Activated CD4-positive, alpha-beta T cell treated with anti-CD3 and anti-CD28 coated beads for 24 hours (primary cell): ENCODE measurements at places on chromosomes 2 and 18.

- peak; percentile 80 for DNase-seq
Observed at GRCh38 chr2:201257956-201258665, 2.2 kb upstream of the CASP8 start.

DNA sequence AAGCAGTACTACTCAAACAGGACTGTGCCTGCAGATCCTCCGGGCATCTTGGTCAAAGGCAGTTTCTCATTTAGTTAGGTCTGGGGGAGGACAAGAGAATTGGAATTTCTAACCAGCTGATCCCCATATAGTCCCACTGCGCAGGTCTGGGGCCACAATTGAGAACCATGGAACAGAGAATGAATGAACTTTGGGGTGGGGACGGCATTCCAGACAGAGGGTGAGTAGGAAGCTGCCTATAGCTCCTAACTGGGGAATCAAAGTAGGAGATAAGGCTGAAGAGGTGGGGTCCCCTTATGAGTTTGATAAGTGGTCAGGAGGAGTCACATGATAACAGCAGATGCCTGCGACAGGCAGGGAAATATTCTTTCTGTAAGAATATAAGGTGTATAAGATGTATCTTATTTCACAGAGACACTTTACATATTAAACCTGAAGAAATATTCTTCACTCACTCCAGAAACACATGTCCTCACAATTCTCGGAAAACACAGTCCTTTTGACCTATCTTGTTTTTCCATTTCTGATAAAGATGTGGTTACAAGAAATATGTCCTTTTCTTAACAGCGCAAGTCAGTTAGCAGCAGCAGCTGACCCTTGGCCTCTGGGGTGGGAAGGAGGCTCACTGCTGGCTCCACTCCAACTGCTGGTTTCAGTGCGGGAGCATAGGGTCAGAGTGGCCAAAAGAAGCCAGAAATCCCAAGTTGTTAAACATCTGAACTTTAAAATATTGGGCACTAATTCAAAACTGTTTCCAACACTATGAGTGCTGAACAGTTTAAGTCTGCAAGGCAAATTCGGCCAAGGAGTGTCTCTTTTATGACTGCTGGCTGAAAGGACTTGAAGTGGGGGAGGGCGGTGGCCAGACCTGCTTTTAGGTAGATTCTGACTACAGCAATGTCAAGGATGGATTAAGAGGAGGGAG lies 12.6 kb upstream of the TMEM214 start:
- DNase-seq: no peak

DNA sequence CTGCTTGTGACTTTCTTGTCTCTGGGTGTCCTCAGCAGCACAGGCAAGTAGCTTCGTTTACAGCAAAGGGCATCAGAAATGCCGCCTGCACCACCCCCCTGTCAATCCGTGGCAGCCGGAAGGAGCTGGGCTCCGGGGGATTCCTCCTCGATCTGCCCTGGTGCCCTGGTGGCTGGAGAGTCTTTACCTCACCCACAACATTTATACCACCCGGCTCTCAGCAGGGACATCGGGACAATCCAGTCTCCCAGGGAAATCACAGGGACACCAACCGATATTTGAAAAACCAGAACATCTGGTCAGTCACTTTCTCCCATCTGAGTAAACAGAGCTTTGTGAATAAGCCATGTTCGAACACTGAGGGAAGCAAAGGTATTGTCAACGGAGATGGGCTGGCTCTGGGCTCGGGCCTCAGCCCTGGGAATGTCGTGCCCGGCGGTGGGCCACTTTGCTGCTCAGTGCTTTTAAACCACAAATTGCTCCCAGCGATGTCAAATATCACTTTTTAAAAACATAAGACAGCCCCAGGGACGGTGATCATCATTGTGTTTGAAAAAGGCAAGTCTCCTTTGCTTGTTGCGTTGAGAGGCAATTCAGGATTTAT lies 210.0 kb upstream of the SALL3 start:
- DNase-seq: no peak

GRCh38 chr2:139964721-139965440 lies 1184.7 kb upstream of the NXPH2 start:
- DNase-seq: no peak

- DNase-seq: no peak
Observed at GRCh38 chr2:183575481-183575880, 451.2 kb downstream of the NUP35 start.

GRCh38 chr2:116142644-116143227 lies 1671.8 kb upstream of the DDX18 start:
- no peak for DNase-seq

GRCh38 chr2:70984576-70985282 lies 6.3 kb downstream of the ANKRD53 start:
- DNase-seq: peak; percentile 77

DNA sequence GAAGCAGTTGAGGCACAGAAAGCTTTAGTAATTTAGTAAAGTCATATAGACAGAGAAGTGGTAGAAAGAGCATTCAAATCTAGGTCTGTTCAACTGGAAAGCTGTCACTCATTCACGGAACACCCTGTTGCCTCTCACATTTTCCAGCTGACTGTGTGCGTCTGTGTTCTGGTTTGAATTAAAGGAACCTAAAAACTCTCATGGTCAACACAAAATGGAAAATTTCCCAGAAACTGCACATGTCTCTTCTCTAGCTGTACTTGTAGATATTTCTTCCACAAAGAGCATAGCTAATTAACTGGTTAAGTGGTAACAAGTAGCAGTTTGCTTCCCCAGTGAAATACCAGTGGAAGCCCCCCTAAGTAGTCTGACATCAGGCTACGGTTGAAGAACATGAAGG lies 390.8 kb downstream of the TGIF1 start:
- DNase-seq: no peak

GRCh38 chr2:16622399-16622968 lies 43.1 kb downstream of the CYRIA start:
- DNase-seq: no peak

DNA sequence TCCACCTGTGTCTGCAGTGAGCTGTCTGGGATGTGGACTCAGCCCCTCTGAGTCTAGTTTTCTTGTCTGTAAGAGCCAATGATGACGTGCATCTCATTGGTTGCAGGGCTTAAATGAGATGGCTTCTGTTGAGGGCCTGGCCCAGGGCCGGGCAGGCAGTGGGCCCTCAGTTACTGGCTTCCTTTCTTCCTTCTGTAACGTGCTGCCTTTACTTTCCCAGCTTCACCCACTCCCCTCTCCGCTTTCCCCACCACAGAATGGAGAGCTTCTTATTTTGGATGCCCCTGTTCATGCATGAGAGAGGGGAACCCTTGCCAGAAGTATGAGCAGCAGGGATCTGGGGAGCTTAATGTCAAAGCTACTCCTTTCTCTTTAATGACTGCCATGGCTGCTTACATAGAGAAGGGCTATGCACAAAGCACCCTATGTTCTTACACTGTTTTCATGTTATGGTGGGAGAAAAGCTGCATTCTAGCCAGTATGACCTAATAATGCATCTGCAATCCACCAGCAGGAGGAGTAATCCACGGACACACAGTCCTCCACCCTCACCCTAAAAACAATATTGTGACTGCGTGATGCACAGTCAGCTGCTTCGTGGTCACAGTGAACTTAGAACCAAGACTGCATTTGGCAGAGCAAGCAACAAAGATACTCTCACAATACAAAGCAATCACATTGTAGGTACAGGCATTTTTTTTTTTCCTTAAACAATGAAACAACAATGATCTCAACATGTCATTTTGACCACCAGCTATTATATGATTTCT lies 37.2 kb downstream of the CREG2 start:
- DNase-seq: no peak

- no peak for DNase-seq
Observed at GRCh38 chr2:73034661-73035375, 36.7 kb downstream of the SFXN5 start.

DNA sequence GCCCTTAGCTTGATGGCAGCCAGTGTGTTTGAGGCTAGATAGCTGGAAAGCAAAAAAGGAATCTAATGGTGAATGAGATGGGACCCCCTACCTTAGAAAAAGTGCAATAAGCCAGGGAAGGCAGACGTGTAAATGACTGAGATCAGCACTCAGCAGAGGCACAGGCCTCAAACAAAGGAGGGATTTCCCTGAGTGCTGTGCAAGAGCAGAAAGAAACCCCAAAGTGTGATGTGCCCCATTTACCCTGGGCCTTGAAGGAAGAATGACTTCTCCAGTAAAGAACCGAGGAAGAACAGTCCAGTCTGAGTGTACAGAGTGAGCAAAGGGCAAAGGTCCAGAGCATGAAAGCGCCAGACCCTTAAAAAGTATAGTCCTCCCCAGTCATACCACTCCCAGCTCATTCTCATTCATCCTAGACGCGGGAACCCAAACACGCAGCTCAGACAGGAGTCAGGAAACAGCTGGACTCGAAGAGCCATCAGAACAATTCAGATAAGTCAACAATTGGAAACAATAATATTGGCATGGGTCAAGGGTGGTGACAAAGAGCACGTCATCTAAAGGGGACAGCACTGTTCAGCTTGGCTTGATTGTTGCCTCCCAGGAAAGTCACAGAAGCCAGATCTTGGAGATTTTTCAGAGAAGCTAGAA lies 121.7 kb downstream of the INO80D start:
- DNase-seq: no peak

DNA sequence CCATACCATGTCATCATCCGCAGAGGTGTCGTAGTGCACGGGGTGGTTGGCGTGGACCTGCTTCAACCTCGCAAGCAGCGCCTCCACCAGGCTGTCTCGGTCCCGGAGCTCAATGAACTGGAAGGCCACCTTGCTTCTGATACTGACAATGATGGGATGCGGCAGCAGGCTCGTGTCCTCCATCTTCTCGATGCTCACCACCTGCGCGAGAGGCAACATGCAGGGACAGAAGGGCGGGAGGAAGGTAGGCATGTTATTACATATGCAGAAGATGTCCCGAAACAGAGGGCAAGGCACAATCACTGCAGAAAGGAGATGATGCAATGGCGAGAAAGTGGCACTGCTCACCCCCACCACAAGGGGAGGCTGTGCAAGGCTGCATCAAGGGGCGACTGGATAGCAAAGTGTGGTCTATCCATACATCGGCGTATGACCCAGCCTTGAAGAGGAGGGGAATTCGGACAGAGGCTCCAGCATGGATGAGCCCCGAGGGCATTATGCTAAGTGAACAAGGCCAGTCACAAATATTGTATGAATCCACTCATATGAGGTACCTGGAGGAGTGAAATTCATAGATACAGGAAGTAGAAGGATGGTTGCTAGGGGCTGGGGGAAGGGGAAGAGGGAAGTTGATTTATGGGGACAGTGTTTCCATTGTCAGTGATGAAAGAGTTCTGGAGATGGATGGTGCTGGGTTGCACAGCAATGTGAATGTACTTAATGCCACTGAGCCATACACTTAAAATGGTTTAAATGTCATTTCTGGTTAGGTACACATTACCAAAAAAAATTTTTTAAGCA lies 36.6 kb downstream of the RPL31 start:
- no peak for DNase-seq

- DNase-seq: no peak
Observed at GRCh38 chr18:39945076-39945475, 2010.0 kb upstream of the PIK3C3 start.

- no peak for DNase-seq
Observed at GRCh38 chr18:7329016-7329415, 98.1 kb downstream of the LRRC30 start.

DNA sequence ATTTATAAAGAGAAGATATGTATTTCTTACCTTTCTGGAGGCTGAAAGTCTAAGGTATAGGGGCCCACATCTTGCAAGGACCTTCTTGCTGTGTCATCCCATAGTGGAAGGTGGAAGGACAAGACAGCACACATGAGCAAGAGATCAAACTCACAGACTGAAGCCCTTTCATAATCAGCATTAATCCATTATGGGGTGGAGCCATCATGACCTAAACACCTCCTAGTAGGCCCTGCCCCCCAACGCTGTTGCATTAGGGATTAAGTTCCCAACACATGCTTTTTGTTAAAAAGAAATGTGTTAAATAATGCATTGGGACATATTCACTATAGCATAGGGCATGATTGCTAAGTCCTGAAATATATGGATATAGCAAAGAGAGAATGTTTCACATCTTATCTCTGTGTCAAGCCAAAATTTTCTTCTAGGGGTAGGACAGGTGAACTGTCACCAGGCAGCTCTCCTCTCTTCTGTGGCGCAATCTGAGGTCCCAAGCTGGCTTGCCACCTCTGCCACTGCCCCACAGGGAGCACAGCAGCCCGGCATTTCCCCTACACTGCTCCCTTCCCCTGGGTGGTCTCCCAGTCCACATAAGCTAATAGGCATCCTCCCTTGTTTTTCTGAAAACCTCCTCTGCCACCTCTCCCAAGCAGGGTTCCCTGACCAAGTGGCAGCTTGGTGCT lies 8.3 kb upstream of the CTIF start:
- DNase-seq: no peak

DNA sequence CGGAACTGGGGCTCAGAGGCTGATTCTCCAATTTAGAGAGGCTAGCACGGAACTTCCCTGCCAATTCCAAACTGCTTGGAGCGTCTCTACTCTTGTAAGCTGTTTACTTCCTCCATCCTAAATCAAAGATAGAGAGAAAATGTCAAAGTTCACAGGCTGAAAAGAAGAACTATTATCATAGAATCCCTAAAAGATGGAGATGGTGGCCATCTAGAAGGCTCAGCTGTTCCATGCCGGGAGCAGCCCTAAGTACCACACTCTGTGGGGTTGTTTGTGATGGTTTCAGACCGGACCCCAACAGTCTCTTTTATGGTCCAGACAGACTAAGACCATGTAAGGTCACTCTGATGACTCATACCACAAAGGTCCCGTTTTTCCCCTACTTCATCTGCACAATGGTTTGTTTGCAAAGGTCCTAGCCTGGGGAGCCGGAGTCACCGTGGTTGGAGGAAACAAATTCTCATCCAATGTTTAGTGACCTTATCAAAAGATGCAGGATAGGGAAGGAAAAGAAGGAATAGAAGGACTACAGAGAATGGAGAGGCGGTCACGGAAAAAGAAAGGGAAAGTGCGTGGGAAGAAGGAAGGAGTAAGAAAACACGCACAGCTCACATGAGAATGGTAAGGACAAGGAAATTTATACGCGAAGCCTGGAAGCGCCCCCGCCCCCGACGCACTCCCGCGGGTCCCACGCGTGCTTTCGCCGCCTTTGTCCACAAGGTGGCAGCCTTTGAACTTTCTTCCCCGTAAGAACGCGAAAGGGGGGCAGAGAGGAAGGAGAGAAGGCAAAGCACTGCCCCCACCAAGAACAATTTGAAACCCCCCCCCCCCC lies 453 bp upstream of the ANTXR1 start:
- peak; percentile 9 for DNase-seq

DNA sequence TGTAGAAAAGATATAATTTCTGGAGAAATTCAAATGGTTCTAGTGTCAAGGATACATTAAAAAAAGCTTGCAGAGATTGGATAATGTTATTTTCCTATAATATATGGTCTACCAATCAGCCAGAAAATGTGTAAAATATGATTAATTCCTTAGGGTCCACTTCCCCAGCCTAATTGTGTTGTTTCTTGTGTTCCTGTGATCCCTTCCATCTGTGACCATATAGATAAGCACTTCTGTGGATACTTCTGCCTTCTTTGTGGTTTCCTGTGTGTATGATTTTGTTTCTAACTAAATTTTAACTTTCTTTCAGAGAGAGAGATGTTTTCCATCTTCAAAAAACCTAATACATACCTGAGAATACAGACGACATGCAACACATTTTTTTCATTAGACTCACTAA lies 367.1 kb upstream of the PIK3C3 start:
- no peak for DNase-seq

- no peak for DNase-seq
Observed at GRCh38 chr2:18792226-18792629, 202.9 kb upstream of the NT5C1B start.
